ENCODE measurements at places on chromosomes 12 and 14. TPM values are rescaled to one million over a fixed set of nuclear protein-coding genes. Genes with fewer than 3 reads are reported as not detected.

DNA sequence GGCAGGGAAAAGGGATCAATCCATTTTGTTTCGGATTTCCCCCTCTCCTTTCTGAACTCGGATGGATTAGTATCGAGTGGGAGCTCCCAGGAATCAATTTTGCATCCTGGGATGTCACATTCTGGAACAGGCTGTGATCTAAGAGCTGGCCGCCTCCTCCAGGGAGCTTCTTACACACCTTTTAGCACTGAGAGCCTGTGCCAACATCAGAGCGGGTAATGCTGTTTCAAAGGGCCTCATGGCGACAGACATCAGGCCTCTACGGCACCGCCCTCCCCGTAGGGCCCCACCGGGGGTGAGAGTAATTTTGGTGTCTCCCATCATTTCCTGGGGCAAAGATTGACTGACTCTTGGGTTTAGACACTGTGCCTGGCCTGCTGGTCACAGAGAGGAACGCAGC lies 2.7 kb downstream of the GALNT9 start:
- H3K4me3 ChIP-seq: no peak overlapping the region
- H3K27me3 ChIP-seq: no peaks in the 10 kb centered on the region
- no peak for DNase-seq
- no peaks in the 10 kb centered on the region for H3K36me3 ChIP-seq
- no peak overlapping the region for H3K27ac ChIP-seq
- peaks cover 12% of the 10 kb centered on the region for H3K4me1 ChIP-seq

- DNase-seq: no peak
- H3K4me1 ChIP-seq: no peaks in the 10 kb centered on the region
- no peaks in the 10 kb centered on the region for H3K27me3 ChIP-seq
- H3K27ac ChIP-seq: no peak overlapping the region
- H3K4me3 ChIP-seq: no peak overlapping the region
- H3K36me3 ChIP-seq: no peaks in the 10 kb centered on the region
Measured at GRCh38 chr14:45633220-45633984, 380.4 kb upstream of the MIS18BP1 start.

Gene SPIC
- total RNA-seq: 0.22 TPM

DNA sequence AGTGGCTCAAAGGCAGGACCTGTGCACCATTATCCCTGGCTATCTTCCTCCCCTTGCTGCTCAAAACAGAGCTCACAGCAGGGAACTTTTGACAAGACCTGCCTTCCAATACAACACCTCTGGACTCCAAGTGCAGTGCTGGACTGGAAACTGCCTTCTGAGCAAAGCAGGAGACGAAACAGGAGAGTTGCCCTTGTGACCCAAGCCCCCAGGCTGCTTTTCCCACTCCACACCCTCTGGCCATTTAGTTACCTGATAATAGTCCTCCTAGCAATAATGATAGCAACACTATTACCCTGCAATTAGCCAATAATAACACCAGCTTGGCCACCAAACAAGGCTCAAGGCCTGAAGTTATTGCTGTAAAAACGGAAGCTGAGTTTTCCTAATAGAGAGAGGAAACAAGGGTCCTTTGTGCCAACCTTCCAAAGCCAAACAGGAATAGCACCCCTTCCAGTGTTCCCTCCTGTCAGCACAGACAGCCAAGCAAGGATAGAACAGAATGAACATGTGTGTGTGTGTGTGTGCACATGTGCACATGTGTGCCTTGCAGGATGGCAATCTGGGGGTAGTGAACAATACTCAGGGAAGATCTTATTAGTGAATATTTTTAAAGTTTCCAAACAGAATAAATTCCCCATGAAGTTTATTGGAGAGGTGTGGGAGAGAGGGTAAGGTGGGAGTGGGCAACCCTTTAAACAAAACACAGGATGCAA lies 9.2 kb upstream of the KRT73 start:
- no peak for DNase-seq
- H3K4me3 ChIP-seq: no peak overlapping the region
- H3K4me1 ChIP-seq: no peaks in the 10 kb centered on the region
- no peak overlapping the region for H3K27ac ChIP-seq

Gene MYF6
- total RNA-seq: not detected

Gene MGP
- total RNA-seq: 108 TPM

DNA sequence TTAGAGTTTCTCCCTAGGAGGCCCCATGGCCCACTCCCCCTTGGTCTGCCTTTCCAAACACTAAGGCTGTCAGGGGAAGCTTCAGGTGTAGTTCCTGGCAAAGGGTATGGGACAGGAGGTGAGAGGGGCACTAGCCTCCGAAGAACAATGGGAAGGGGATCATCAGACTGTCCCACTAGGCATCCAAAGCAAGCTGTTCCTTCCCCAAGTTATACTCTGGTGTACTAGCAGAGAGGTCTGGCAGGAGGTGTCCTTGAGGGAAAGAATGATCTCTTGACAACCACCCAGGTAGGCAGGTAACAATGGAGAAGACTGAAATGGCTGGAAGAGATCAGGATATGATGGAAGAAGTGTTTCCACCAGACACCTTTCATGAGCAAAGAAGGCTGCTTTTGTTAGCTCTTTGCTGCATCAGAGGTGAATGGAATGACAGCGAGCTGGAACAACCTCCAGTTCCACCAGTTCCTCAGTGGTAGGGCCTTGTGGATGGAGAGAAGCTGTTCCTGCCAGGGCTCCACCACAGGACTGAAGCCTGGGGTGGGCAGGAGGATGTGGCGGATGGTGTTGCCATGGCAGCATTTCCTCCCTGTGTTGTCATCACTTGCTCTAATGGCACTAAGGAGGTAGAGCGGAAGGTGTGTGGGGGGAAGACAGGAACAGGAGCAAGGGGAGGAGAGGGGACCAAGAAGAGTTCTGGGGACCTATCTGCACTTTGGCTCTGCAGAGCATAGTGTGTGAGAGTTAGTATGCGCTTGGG lies 2.3 kb upstream of the AGAP2 start:
- H3K4me1 ChIP-seq: peaks cover 29% of the 10 kb centered on the region
- peaks cover 9% of the 10 kb centered on the region for H3K36me3 ChIP-seq
- no peak for DNase-seq
- peaks cover 20% of the 10 kb centered on the region for H3K27me3 ChIP-seq
- H3K27ac ChIP-seq: no peak overlapping the region

GRCh38 chr12:128914908-128915563 lies 61.8 kb downstream of the GLT1D1 start:
- no peak overlapping the region for H3K4me3 ChIP-seq
- H3K27me3 ChIP-seq: no peaks in the 10 kb centered on the region
- H3K4me1 ChIP-seq: peaks cover 1% of the 10 kb centered on the region

DNA sequence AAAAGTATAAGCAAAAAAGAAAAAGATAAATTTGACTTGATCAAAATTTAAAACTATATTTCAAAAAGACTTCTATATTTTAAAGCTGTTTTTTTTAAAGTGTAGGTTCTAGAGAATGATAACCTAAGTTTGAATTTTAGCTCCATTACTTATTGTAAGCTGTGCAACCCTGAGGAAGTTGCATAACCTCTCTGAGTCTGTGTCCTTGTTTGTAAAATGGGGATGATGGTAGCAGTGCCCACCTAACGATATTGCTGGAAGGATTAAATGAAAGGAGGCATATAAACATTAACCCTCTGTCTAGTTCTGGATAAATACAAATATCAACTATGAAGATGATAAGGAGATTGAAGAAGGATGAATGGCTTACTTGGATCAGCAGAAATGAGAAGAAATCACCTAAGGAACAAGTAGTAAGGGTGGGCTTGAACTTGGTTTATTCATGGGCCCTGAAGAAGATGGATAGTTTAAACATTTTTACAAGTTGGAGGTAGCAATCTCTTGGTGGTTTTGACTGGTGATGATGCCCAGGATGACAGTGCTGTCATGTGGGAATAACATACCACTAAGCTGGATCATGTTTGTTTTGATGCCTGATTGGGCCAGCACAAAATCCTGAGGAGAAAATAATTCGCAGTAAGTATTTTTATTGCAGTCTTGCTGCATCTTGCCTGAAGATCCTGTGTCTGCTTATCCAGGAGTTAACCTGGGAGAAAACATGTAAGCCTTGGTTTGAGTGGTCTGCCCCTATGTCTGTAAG lies 35.0 kb downstream of the TXNRD1 start:
- DNase-seq: no peak
- no peak overlapping the region for H3K27ac ChIP-seq
- H3K36me3 ChIP-seq: no peaks in the 10 kb centered on the region
- H3K4me1 ChIP-seq: no peaks in the 10 kb centered on the region

Gene LRTM2
- total RNA-seq: not detected

GRCh38 chr14:65824285-65824977 lies 411.9 kb downstream of the FUT8 start:
- no peaks in the 10 kb centered on the region for H3K27me3 ChIP-seq
- no peak overlapping the region for H3K27ac ChIP-seq
- no peak for DNase-seq
- H3K4me1 ChIP-seq: no peaks in the 10 kb centered on the region

GRCh38 chr14:72443991-72444441 lies 449.9 kb downstream of the DPF3 start:
- H3K4me3 ChIP-seq: no peak overlapping the region
- no peaks in the 10 kb centered on the region for H3K27me3 ChIP-seq
- no peak overlapping the region for H3K27ac ChIP-seq
- no peaks in the 10 kb centered on the region for H3K36me3 ChIP-seq

DNA sequence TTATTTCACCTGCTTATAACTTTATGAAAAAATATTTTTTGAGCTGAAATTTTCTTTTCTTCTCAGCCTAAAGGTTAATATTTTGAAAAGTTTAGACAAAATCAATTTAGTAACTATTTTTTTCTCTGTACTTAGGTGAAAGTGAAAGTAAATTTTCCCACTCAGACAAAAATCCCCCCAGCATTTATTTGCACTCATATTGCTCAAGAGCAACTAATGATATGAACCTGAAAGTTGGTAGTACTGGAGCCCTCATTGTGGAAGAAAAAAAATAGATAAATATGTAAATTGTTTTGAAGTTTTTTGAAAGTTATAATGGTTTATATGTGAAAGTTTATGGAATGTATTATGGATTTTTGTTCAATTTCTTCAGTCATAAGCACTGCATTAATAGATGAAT lies 1005.9 kb upstream of the ATXN7L3B start:
- H3K4me1 ChIP-seq: no peaks in the 10 kb centered on the region
- no peaks in the 10 kb centered on the region for H3K36me3 ChIP-seq

GRCh38 chr12:49750027-49750995 lies 9.0 kb downstream of the TMBIM6 start:
- no peak for DNase-seq
- no peak overlapping the region for H3K27ac ChIP-seq
- H3K4me1 ChIP-seq: peaks cover 11% of the 10 kb centered on the region

DNA sequence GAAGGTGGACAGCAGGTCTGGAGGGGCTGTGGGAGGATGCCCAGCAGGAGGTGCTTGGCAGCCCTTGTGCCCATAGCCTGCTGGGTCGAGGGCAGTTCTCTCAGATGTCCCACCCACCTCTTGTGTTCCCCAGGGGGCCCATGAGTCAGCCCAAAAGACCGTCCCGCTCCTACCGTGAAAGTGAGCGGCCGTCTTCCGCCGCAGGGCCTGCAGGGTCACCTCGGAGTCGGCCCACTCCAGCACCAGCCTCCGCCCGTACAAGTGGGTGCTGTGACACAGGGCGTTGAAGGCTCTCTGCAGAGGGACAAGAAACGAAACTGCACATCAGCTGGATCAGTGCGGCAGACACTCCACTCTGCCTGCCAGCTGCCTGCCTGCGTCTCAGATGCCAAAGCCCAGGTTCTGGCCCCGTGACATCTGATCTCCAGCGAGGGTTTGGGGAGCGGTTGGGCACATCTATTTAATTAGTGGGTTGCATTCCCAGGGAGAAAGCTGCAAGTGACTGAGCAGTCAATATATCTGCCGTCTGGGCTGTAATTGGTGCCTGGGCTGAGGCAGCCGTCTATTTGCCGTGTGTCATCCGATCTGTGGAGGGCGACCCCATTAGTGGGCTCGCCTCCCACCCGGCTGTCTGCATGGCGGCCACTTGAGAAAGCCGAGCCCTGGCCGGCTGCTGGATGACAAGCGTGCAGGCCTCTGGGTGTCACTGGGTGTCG lies 121.5 kb downstream of the RBM19 start:
- no peaks in the 10 kb centered on the region for H3K4me1 ChIP-seq
- H3K27ac ChIP-seq: no peak overlapping the region
- H3K4me3 ChIP-seq: no peak overlapping the region
- no peak for DNase-seq
- no peaks in the 10 kb centered on the region for H3K36me3 ChIP-seq

- H3K27ac ChIP-seq: no peak overlapping the region
- H3K4me3 ChIP-seq: no peak overlapping the region
- no peaks in the 10 kb centered on the region for H3K4me1 ChIP-seq
- H3K27me3 ChIP-seq: no peaks in the 10 kb centered on the region
Measured at GRCh38 chr12:33251548-33251947, 188.1 kb downstream of the SYT10 start.

Gene ESPL1
- 32.2 TPM for total RNA-seq

- no peaks in the 10 kb centered on the region for H3K27me3 ChIP-seq
- H3K36me3 ChIP-seq: no peaks in the 10 kb centered on the region
- no peak for DNase-seq
- H3K4me3 ChIP-seq: no peak overlapping the region
Measured at GRCh38 chr12:79848339-79848738, 86.6 kb downstream of the PPP1R12A start.

Gene HOTAIR
- not detected for total RNA-seq

DNA sequence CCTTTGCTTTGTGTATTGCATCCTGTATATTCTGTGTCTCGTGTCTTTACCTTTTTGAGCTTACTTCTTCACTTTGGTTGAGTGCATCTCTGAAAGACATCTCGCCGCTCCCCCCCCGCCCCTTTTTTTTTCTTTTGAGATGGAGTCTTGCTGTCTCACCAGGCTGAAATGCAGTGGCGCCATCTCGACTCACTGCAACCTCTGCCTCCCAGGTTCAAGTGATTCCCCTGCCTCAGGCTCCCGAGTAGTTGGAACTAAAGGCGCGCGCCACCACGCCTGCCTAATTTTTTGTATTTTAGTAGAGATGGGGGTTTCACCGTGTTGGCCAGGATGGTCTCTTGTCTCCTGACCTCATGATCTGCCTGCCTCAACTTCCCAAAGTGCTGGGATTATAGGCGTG lies 49.9 kb downstream of the DIP2B start:
- no peaks in the 10 kb centered on the region for H3K36me3 ChIP-seq
- H3K4me3 ChIP-seq: no peak overlapping the region
- H3K27me3 ChIP-seq: no peaks in the 10 kb centered on the region

Gene CCDC38
- not detected for total RNA-seq

DNA sequence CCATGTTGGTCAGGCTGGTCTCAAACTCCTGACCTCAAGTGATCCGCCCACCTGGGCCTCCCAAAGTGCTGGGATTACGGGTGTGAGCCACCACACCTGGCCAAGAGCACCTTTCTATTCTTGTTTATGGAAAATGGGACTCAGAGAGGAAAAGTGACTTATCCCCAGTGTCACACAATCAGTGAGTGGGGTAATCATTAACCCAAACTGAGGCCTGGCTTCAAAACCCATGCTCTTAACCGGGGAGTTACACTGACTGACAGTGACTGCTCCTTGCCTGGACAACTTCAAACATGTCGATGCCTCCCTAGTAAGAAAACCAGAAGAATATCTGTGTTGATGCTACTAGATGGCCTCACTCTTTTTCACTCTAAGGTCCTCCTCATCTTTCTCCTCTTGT lies 7.3 kb downstream of the CLEC7A start:
- H3K36me3 ChIP-seq: no peaks in the 10 kb centered on the region
- H3K27ac ChIP-seq: no peak overlapping the region
- no peaks in the 10 kb centered on the region for H3K27me3 ChIP-seq
- no peaks in the 10 kb centered on the region for H3K4me1 ChIP-seq
- no peak for DNase-seq

Gene SLC6A13
- total RNA-seq: not detected

All from esophagus squamous epithelium (tissue), 5 donors.